ENCODE measurements at places on chromosomes 16 and 17.

DNA sequence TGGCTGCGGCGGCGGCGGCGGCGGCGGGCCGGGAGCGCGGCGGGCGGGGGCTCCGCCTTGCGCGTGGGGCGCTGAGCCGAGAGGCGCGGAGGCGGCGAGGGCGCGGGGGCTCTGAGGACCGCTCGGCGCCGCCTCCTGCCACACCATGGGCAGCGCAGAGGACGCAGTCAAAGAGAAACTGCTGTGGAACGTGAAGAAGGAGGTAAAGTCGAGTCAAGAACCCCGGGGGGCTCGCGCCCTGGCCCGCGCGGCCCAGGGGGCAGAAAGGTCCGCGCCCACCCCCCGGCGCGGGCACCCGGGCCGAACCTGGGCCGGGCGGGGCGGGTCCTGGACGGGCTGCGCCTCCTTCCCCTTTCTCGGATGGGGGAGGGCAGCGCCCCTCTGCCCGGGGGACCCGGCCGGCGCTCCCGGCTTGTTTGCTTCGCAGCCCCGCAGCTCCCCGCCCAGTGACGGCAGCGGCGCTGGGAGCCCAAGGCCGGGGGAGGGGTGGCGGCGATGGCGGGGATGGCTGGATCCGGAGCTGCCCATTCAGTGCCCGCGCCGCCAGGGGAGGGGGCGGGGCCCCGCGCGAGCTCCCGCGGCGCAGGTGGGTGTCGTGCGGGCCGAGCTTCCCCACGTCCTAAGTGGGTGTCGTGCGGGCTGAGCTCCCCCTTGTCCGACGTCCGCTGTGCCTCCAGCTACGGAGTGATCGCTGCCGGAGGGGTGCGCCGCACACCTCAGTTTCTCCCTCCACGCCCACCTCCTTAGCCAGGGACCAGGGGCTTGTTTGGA is 428 bp downstream of the SGSM2 start:
- peaks cover 8% of the 10 kb centered on the region for H3K4me1 ChIP-seq
- H3K4me3 ChIP-seq = peak overlapping the region; percentile 99
- H3K36me3 ChIP-seq = peaks cover 18% of the 10 kb centered on the region
- H3K27ac ChIP-seq = peak overlapping the region; percentile 52

DNA sequence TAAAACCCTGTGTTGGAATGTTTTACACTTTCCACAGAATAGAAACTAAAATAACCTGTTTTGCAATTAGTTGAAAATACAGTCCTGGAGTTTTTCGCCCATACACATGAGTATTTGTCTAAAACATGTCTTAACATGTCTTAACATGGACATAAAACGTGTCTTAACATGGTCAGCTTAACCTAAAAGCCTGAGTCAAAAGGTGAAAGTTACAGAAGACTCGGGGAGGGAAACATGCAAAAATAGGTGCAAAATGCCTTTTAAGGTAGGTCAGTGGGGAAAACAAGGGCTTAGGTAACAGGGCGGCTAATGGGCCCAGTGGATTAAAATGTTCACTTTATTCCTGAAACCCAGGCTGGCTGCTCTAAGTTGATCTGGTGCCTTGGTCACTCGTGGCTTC is 56.1 kb upstream of the RBL2 start:
- H3K4me3 ChIP-seq = no peak overlapping the region
- DNase-seq = no peak
- H3K36me3 ChIP-seq = no peaks in the 10 kb centered on the region

DNA sequence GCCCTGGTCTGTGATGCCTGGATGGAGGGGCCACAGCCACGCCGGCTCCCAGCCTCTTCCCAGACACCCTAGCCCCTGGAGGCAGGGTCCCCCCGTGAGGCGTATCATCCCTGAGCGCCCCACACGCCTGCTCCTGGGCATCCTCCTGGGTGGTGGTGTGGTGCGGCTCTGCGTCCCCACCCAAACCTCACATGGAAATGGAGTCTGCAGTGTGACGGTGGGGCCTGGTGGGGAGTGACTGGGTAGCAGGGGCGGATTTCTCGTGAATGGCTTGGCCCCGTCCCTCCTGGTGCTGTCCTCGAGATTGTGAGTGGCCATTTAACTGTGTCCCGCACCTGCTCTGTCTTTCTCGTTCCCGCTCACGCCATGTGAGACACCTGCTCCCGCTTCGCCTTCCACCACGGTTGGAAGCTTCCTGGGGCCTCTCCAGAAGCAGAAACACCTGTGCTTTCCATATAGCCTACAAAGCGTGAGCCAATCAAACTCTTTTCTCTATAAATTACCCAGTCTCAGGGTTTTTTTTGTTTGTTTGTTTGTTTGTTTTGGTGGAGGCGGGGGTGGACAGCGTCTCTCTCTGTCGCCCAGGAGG is 5.9 kb upstream of the SSTR5 start:
- H3K27me3 ChIP-seq = peaks cover 12% of the 10 kb centered on the region
- H3K4me1 ChIP-seq = peaks cover 3% of the 10 kb centered on the region
- no peak overlapping the region for H3K27ac ChIP-seq
- no peak for DNase-seq

DNA sequence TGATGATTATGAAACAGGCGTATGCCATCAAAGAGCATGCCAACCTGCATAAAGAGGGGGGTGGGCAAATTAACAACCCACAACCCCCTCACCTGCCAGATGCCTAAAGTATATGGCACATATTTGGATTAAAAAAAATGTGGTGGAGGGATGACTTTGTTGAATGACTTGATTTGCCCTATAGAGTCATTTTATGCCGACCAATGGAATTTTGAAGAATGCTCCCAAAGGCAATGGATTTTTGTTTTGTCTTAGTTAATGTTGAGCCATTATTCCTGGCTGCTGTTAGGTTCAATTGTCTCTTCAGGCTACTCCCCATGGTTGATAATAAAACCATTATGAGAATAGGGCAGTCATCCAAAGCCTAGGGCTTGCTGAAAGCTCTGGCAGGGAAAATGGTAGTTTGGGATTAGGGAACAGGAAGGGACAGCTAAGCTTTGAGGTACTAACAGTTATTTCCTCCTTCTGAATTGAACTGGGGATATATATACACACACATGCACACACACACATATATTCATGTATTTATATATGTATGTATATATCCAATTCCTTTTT is 5.8 kb upstream of the CHCT1 start:
- no peak overlapping the region for H3K4me3 ChIP-seq
- no peak overlapping the region for H3K27ac ChIP-seq
- peaks cover 2% of the 10 kb centered on the region for H3K27me3 ChIP-seq
- DNase-seq = no peak
- H3K36me3 ChIP-seq = no peaks in the 10 kb centered on the region

DNA sequence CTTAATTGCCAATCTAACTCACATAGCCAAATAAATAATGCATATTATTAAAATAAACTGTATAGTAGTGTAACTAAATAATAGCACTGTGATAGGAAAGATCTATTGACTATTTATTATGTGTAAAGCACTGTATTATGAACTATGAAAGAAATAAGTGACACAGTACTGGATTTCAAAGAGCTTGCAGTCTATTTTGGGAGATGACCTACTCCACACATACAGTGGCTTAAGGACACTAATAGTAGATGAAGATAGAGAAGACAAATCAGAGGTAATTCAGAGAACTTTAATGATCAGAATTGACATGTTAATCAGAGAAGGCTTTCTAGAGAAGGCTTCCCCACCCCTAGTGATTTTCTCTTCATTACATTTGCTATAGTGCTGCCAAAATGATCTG is 14.6 kb downstream of the LASP1NB start:
- H3K27ac ChIP-seq = no peak overlapping the region
- no peaks in the 10 kb centered on the region for H3K36me3 ChIP-seq
- H3K4me1 ChIP-seq = peaks cover 8% of the 10 kb centered on the region
- H3K27me3 ChIP-seq = peaks cover 11% of the 10 kb centered on the region
- DNase-seq = no peak
- H3K4me3 ChIP-seq = no peak overlapping the region

DNA sequence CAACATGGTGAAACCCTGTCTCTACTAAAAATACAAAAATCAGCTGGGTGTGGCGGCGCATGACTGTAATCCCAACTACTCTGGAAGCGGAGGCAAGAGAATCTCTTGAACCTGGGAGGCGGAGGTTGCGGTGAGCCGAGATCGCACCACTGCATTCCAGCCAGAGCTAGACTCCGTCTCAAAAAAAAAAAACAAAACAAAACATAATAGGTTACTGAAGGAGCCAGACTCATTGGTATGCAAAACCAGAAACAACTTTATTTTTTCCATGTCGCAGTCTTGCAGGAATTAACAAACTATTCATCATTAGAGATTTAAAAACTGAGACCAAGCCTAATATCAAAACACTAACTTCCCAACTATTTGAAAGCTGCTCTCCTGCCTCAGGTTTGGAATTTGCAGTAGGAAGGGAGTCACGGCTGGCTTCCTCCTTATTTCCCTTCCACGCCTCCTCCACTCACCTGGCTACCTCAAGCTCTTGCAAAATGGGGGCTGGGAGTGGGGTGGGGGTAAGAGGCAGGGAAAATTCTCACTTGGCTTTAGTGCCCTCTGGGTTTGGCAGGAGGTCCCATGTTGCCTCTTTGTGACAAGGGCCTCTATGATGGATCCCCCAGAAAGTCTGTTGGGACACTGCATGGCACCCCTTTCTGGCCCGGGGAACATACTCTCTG is 34.1 kb upstream of the MYH10 start:
- no peak overlapping the region for H3K27ac ChIP-seq
- no peaks in the 10 kb centered on the region for H3K4me1 ChIP-seq
- H3K4me3 ChIP-seq = no peak overlapping the region
- no peaks in the 10 kb centered on the region for H3K36me3 ChIP-seq

DNA sequence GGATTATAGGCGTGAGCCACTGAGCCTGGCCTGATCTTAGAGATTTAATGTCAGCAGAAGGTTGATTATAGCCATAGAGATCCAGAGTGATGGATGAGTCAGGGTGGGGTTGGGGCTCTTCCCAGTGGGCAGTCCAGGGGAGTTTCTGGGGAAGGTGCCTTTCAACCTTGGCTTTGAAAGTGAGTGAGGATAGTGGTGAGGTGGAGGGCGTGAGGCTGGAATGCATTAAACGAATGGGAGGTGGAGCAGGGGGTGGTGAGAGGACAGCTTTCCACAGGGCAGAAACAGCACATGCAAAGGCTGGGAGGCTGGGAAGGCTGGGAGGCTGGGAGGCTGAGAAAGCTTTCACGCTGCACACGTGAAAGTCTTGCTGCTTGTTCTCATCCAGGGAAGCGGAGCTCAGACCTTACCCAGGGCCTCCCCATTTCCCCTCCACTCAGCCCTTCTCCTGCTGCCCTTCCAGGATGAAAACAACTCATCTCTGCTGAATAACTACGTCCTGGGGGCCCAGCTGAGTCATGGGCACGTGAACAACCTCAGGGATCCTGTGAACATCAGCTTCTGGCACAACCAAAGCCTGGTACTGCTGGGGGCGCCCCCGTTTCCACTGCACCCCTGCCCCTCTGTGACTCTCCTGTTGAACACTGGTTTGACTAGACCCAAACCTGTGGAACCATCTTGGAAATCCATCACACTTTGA is 22.3 kb downstream of the ADGRG5 start:
- no peak overlapping the region for H3K27ac ChIP-seq
- H3K4me3 ChIP-seq = no peak overlapping the region
- peaks cover 5% of the 10 kb centered on the region for H3K4me1 ChIP-seq
- H3K36me3 ChIP-seq = peaks cover 44% of the 10 kb centered on the region
- DNase-seq = no peak

All from activated CD4-positive, alpha-beta memory T cell treated with anti-CD3 and anti-CD28 coated beads, Interleukin-2, amount 10 ng/mL, durations not matched to agents 7 days and 5 days (primary cell).